ENCODE measurements at places on chromosomes 4 and X.

GRCh38 chrX:121457096-121457495 is 409.7 kb downstream of the GLUD2 start:
- DNase-seq = no peak

- DNase-seq = no peak
Measured at GRCh38 chr4:8728536-8729407, 136.2 kb downstream of the CPZ start.

- no peak for DNase-seq
Measured at GRCh38 chr4:183240581-183241321, 79.3 kb downstream of the CLDN22 start.

DNA sequence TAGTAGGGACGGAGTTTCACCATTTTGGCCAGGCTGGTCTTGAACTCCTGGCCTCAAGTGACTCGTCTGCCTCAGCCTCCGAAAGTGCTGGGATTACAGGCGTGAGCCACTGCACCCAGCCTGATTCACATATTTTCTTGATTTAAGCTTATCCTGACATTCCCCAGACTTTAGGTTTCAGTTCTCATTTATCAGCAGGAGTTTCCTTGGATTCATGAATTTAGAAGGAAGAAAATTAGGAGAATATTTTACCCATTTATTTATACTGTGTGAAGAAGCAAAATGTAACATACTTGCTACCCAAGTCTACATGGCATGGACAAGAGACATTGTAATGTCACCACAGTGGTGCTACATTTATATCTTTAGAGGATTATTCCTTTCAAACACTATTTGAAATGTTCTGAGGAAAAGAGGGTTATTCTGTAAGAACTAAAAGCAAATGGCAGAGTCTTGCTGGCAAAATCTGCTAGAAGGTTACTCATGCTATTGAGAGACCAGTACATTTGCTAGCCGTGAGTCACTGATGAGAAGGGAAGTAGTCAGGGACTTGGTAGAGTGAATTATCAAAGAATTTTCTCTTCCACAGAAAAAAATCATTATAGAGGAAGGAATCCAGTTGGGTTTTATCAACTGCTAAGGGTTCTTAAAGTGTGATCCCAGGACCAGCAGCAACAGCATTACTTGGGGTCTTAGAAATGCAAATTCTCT is 26.1 kb upstream of the CFAP299 start:
- DNase-seq = peak; percentile 96

- DNase-seq = no peak
Measured at GRCh38 chr4:52869656-52870055, 7.5 kb downstream of the RASL11B start.

DNA sequence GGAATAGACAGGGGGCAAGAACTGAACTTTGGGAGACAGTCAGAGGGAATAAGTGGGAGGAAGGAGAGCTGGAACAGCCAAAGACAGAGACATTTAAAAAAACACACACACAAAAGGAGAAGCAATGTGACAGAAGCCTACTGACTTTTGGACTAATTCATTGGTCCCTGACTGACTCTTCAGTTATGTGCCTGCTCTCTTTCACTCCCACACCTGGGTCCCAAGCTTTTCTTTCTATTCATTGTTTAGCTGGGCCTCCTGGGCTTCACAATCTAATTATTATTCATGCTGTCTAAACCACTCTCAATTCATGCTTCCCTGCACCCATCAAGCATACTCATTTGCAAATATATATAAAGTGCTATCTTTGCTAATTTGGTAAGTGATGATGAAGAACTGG is 139.2 kb upstream of the IRS4 start:
- DNase-seq = no peak

DNA sequence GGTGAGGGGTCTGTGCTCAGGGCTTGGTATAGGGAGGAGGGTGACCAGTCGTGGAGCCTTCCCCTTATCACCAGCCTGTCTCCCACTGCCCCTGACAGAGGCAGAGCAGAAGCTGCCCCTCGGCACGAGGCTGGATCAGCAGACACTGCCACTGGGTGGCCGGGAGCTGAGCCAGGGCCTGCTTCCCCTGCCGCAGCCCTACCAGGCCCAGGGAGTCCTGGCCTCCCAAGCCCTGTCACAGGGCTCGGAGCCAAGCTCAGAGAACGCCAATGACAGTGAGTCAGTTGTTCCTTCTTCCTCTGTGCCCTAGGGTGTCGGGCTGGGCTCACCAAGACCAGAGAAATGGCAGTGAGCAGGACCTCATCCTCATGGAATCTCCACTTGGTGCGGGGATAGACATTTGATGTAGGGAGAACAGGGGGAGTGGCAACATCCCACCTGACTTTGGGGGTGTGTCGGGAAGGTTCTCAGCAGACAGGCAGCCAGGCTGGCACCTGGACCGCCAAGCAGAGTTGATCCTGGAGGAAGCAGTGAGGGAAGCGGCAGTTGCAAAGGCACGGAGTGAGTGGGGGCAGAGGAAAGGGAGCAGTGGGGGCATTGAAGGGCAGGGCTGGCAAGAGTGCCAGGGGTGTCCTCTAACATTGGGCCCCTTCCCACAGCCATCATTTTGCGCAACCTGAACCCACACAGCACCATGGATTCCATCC is 14.3 kb upstream of the UBA1 start:
- no peak for DNase-seq

- DNase-seq = no peak
Measured at GRCh38 chr4:108556588-108557200, 63.7 kb upstream of the RPL34 start.

All from RKO (cell line).